NCI-H526 treated with DMSO at 0.1 percent for 48 hours (cell line): ENCODE measurements at places on chromosomes 2 and 18.

DNA sequence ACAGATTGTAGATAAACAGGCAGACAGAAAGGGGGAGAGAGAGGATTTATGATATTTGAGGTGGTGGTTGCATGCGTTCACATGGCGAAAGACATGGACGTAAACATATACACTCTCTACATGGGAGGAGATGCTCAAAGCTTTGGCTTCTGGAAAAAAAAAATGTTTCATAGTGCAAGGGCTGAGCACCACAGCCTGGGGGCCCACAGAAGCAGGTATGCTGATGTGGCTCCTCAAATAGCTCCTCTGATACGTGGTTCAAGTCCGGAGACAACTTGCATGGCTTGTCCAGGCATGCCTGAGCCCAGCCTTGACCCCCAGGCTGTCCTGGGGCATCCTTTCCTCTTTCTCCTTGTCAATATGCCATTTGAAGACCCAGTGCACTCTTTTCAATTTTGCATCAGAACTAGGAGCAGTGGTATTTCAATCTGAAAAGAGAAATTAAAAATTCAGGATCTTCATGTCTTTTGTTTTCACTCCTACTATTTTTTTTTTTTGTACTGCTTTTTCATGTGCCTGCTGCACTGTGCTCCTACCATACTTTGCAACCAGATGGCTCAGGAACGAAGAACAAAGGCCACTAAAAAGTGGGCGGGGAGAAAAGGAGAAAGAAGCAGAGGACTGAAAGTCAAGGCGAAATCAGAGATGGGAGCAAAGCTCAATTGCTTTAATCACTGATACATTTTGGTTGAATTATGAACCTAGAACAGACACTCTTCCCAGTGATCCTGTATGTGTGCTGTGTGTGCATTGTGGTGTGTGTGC, 495.7 kb upstream of the TCF4 start:
- no peak for DNase-seq

DNA sequence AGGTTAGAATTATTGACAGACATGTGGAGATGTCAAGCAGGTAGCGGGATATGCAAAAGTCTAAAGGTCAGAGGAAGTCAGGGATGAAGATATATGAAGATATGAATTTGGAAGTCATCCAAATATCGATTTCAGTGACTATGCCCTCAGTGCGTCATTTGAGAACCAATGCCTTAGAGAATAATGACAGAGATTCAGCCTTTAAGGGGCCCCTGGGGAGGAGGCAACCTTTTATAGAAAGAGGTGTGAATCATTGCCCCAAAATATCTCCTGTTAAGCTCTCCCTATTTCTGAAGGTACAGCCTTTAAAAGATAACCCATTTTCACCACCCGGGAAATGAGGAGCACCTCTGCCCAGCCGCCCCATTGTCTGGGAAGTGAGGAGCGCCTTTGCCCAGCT, 223.4 kb downstream of the NCKAP5 start:
- DNase-seq = no peak

DNA sequence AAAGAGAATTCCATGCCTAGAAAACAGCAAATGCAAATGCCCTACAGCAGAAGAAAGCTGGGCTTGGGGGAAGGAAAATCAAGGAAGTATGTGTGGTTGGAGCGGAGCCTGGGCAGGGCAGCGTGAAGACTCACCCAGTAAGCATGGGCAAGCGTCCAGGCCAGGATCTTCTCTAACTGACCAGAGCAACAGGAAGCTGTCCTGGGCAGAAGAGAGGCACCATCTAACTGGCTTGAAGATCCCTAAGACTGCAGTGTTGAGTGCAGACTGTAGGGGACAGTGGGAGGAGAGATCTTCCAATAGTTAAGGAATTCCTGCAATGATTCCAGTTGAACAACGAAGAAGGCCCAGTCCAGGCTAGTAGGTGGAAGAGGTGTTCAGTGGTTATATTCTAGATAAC, 57.9 kb downstream of the NXPH2 start:
- no peak for DNase-seq

- no peak for DNase-seq
Observed at GRCh38 chr2:28469947-28470535, 25.8 kb upstream of the PLB1 start.
